A549 treated with CpdA at 1 μM for 4 hours (cell line): ENCODE measurements at places on chromosomes 2 and 18. TPM values are rescaled to one million over a fixed set of nuclear protein-coding genes. Genes with fewer than 3 reads are reported as not detected.

The FOXI3 gene
- total RNA-seq, result not detected in 5 replicates

The PSME4 gene
- 37.3 to 45.7 TPM (median 43.4 TPM) in 5 replicates for total RNA-seq

The CSRNP3 gene
- total RNA-seq, result not detected in 5 replicates

The TANC1 gene
- 7.3 to 9.8 TPM (median 9.1 TPM) in 5 replicates for total RNA-seq

The EFHD1 gene
- total RNA-seq, result 1.6 to 2.4 TPM (median 2.3 TPM) in 5 replicates

The SATB2 gene
- 2.9 to 4.2 TPM (median 3.4 TPM) in 5 replicates for total RNA-seq

The MYL12A gene
- 271 to 348 TPM (median 296 TPM) in 5 replicates for total RNA-seq

The CIDEA gene
- total RNA-seq, result not detected in 5 replicates

The ARHGAP15 gene
- not detected in 5 replicates for total RNA-seq

The UPP2 gene
- not detected in 5 replicates for total RNA-seq

The STON1 gene
- total RNA-seq, result 0.23 to 0.46 TPM (median 0.35 TPM) in 4 of 5 replicates, not detected in the other

The RESP18 gene
- total RNA-seq, result not detected in 5 replicates

The LBX2 gene
- 3.0 to 4.0 TPM (median 3.5 TPM) in 5 replicates for total RNA-seq

The UGT1A9 gene
- total RNA-seq, result 4.0 to 6.7 TPM (median 4.7 TPM) in 5 replicates

The ACTG2 gene
- total RNA-seq, result 0.14 to 0.45 TPM (median 0.22 TPM) in 5 replicates

The PRSS56 gene
- 0.08 to 0.20 TPM (median 0.14 TPM) in 4 of 5 replicates, not detected in the other for total RNA-seq

The ALPI gene
- not detected in 5 replicates for total RNA-seq

The GLB1L gene
- total RNA-seq, result 5.6 to 10.6 TPM (median 6.3 TPM) in 5 replicates

The UGT1A8 gene
- total RNA-seq, result 0.03 to 0.08 TPM in 2 of 5 replicates, not detected in the others

The LHCGR gene
- total RNA-seq, result not detected in 5 replicates

The ITGA4 gene
- total RNA-seq, result 1.1 to 2.3 TPM (median 1.9 TPM) in 5 replicates

The CCDC178 gene
- not detected in 5 replicates for total RNA-seq

The ELOA2 gene
- not detected in 5 replicates for total RNA-seq

The CROCC2 gene
- total RNA-seq, result not detected in 5 replicates

The VIL1 gene
- total RNA-seq, result 0.10 to 0.95 TPM (median 0.36 TPM) in 5 replicates

The SCRN3 gene
- total RNA-seq, result 12.9 to 17.1 TPM (median 14.0 TPM) in 5 replicates

The INHBB gene
- total RNA-seq, result 11.5 to 19.8 TPM (median 13.6 TPM) in 5 replicates

The CNTNAP5 gene
- not detected in 5 replicates for total RNA-seq

The UGT1A10 gene
- total RNA-seq, result 0.02 to 0.26 TPM (median 0.21 TPM) in 3 of 5 replicates, not detected in the others

The GNAL gene
- total RNA-seq, result 4.6 to 8.6 TPM (median 4.9 TPM) in 5 replicates

The ASB3 gene
- total RNA-seq, result 13.1 to 16.1 TPM (median 14.8 TPM) in 5 replicates

The AGXT gene
- 0.05 TPM in 1 of 5 replicates, not detected in the others for total RNA-seq

The UNC80 gene
- not detected in 5 replicates for total RNA-seq

The SLC35G4 gene
- total RNA-seq, result not detected in 5 replicates

The SCTR gene
- total RNA-seq, result not detected in 5 replicates

The DYNAP gene
- not detected in 5 replicates for total RNA-seq

The CAD gene
- 54.8 to 73.0 TPM (median 66.8 TPM) in 5 replicates for total RNA-seq

The TEX44 gene
- total RNA-seq, result not detected in 5 replicates

The MYOM1 gene
- 0.11 to 0.26 TPM (median 0.16 TPM) in 5 replicates for total RNA-seq

The TUBA3E gene
- total RNA-seq, result not detected in 5 replicates

The MARCHF7 gene
- total RNA-seq, result 52.7 to 75.4 TPM (median 56.7 TPM) in 5 replicates

The AMER3 gene
- not detected in 5 replicates for total RNA-seq

The TMEM169 gene
- total RNA-seq, result 0.34 to 0.80 TPM (median 0.52 TPM) in 5 replicates

The CCDC74A gene
- total RNA-seq, result 11.7 to 18.2 TPM (median 16.0 TPM) in 5 replicates

The ALPG gene
- 0.06 to 0.23 TPM (median 0.12 TPM) in 4 of 5 replicates, not detected in the other for total RNA-seq

The SLC20A1 gene
- 121 to 142 TPM (median 131 TPM) in 5 replicates for total RNA-seq

The ATOH8 gene
- 4.2 to 6.6 TPM (median 4.5 TPM) in 5 replicates for total RNA-seq

The ITGB6 gene
- 0.84 to 2.4 TPM (median 1.1 TPM) in 5 replicates for total RNA-seq

The RAB27B gene
- 13.2 to 20.1 TPM (median 14.3 TPM) in 5 replicates for total RNA-seq
